ENCODE measurements at places on chromosomes 12 and 14.

DNA sequence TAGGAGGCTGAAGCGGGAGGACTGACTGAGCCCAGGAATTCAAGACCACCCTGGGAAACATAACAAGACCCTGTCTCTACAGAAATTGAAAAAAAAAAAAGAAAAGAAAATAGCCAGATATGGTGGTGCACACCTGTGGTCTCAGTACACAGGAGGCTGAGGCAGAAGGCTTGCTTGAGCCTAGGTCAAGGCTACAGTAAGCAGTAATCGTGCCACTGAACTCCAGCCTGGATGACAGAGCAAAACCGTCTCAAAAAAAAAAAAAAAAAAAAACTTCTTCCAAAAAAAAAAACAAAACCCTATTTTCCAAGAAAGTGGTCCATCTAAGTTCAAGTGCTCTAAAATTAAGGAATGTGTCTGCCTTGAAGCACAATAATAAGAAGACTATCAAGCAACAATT lies 19.8 kb downstream of the SNX6 start:
- DNase-seq: no peak
- H3K27ac ChIP-seq: no peak overlapping the region
- H3K36me3 ChIP-seq: peaks cover 58% of the 10 kb centered on the region

DNA sequence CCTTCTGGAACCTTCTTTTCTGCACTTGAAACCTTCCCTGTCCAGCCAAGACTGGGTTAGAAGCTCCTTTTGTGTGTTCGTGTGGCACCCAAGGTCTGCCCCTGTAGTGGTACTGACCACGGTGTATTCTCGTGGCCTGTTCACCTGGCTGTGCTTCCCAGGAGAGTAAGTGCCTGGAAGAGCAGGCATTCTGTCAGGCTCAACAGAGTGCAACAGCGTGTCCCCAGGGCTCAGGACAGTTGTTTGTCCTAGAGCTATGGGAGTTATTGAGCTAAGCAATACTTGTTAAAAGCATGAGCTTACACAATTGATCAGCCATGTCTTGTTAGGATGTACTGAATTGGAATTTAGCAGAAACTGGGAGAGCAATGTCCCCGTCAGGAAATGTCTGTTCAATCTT lies 12.9 kb upstream of the SLC38A2 start:
- no peaks in the 10 kb centered on the region for H3K27me3 ChIP-seq
- no peak overlapping the region for H3K27ac ChIP-seq
- H3K4me3 ChIP-seq: no peak overlapping the region
- DNase-seq: no peak
- peaks cover 27% of the 10 kb centered on the region for H3K4me1 ChIP-seq
- peaks cover 13% of the 10 kb centered on the region for H3K36me3 ChIP-seq

- H3K36me3 ChIP-seq: no peaks in the 10 kb centered on the region
- no peak for DNase-seq
- no peaks in the 10 kb centered on the region for H3K4me1 ChIP-seq
- no peak overlapping the region for H3K4me3 ChIP-seq
- peaks cover 10% of the 10 kb centered on the region for H3K27me3 ChIP-seq
Measured at GRCh38 chr12:69988481-69989321, 163.7 kb downstream of the MYRFL start.

- no peak for DNase-seq
- H3K4me3 ChIP-seq: no peak overlapping the region
- H3K27ac ChIP-seq: no peak overlapping the region
- H3K4me1 ChIP-seq: no peaks in the 10 kb centered on the region
Measured at GRCh38 chr12:77795699-77796098, 35.0 kb upstream of the NAV3 start.

DNA sequence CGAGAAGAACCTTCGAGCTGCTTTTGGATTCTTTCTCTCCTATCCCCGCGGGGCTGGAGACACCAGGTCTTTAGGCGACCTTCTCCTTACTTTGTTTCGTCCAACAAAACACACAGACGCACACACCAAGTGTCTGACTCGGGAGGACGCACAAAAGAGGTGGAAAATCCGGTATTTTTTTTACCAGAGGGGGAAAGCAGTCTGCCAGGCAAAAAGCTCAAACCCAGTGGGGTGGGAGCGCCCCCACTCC lies 2.1 kb downstream of the SIX4 start:
- peak overlapping the region; percentile 82 for H3K4me3 ChIP-seq
- H3K36me3 ChIP-seq: peaks cover 9% of the 10 kb centered on the region
- no peak for DNase-seq
- H3K4me1 ChIP-seq: peaks cover 16% of the 10 kb centered on the region
- H3K27me3 ChIP-seq: peaks cover 86% of the 10 kb centered on the region

DNA sequence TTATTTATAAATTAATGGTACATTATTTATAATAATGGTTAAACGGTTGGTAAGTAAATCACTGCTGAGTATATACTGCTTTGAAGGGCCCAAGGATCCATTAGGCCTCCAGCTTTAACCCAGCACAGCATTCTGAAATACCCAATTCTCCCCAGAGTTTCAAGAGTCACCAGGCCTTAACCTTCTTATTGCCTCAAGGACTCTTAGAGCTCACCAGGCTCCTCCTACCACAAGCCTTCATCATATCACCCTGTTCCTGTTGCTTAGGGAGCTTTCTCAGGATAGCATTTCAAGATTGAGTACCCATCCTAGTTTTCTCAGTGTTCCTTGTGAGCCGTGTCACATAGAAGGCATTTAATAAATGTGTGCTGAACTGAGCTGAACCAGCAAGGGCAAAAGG lies 242.5 kb downstream of the FBXL14 start:
- no peaks in the 10 kb centered on the region for H3K36me3 ChIP-seq
- no peaks in the 10 kb centered on the region for H3K27me3 ChIP-seq
- DNase-seq: no peak
- H3K4me1 ChIP-seq: no peaks in the 10 kb centered on the region
- no peak overlapping the region for H3K4me3 ChIP-seq

All from central memory CD8-positive, alpha-beta T cell (primary cell).